ENCODE measurements at places on chromosomes 2 and 18.

DNA sequence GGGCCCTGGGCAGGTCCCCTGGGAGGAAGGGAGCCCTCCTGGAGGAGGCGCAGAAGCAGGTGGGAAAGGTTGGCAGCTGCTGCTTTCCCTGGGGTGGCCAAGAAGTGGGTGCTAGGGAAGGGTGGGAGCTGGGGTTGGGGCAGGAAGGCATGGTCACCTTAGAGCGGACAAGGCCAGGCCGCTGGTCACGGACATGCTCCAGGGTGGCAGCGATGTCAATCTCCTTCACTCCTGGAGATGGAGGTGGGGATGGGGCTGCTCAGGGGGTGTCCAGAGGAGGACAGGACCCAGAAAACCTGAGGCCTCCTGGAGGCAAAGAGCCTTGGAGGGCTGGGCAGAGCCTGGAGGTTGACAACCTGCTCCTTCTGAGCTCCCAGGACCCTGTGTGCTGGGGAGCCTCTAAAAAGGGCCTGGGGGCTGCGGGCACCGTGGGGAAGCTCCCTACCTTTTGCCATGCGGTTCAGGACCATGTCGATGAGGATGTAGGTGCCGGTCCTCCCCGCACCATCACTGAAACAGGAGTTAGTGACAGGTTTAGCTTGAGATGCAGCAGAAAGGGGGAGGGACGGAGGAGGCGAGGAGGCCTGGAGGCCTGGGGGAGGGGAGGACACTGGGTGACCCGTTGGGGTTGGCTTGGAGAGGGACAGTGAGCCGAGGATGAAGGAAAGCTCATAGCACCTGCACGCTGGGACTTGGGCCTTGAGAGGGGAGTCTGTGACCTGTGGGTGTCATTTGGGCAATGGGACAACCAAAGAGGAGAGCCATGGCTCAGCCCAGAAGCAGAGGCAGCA, 11.4 kb downstream of the DNAJB2 start:
- no peak for DNase-seq

GRCh38 chr2:121577381-121577780, 46.7 kb downstream of the RNU4ATAC start:
- DNase-seq = no peak

- DNase-seq = no peak
Measured at GRCh38 chr2:236979664-236980063, 106.0 kb upstream of the COPS8 start.

DNA sequence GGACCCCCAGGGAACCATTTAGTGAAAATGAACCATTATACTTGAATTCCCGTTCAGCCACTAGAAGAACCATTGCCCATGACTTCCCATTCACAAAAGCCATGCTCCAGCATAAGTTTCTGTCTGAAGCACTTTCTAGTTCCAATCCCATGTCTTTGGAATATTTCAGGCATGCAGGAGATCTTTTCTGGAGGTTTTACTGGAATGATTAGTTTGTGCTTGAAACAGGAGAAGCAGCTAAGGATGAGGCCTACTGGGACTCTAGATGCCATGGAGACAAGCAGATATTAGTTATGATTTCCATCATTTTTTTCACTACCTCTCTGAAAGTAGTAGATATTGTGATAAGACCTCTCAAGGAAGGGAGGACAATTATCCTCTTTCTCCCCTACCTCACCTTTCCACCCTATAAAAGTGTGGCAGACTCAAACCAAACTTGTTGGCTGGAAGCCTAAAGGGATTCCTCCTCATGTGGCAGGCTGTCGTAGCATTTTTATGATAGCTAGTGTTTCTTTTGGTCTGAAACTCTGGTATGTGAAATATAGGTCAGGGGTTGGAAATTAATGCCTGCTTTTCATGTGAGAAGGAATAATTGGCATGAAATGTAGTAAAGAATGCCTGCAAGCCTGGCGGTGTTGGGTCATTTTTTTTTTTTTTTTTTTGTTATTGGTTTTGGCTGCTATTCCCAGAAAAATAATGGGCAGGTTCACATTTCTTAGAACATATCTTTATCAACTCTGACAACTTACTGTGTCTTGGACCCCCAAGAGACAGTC, 29.3 kb upstream of the MMADHC start:
- peak; percentile 11 for DNase-seq

DNA sequence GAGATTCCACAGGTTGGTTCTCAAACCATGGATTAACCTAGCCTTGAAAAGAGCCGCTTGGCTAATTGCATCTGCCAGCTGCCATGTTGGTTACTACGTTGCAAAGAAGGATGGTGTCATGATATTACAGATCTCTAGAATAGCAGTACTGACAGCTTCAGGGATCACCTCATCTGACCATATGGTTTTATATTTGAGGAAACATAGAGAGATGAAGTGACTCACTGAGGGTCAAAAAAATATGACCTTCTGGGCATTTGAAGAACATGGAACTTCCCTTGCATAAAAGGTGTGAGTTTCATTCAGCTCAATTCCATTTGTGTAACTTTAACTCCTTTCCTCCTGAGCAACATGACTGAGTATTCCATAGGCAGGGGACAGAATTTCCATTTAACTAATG, 242.3 kb downstream of the SETBP1 start:
- DNase-seq = no peak

- DNase-seq = no peak
Measured at GRCh38 chr2:236644067-236644466, 74.4 kb downstream of the ACKR3 start.

GRCh38 chr2:179692043-179692442, 169.4 kb downstream of the ZNF385B start:
- no peak for DNase-seq

- no peak for DNase-seq
Measured at GRCh38 chr2:42290005-42290404, 71.0 kb downstream of the COX7A2L start.

- DNase-seq = no peak
Measured at GRCh38 chr18:55440988-55441387, 147.0 kb downstream of the TCF4 start.

- no peak for DNase-seq
Measured at GRCh38 chr2:128474962-128475361, 156.3 kb upstream of the HS6ST1 start.

GRCh38 chr18:46621871-46622270, 35.1 kb downstream of the LOXHD1 start:
- DNase-seq = no peak

GRCh38 chr2:224709301-224709700, 6.9 kb downstream of the CCDC195 start:
- no peak for DNase-seq

DNA sequence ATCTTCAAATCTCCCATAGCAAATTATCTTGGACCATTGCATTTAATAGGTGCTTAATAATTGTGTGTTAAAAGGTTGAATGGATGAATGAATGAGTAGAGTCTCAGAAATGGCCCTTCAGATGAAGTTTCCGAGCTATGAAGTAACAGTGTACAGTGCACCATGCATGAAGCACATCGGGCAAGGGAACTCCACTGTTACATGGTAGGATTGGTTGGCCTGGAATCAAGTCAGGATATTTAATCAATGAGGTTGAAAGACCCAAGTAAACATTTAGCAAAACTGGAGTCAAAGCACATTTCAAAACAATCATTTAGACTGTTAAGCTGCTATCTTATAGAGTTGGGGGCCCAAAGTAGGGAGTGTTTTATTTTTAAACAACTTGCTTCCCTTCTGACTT, 80.0 kb downstream of the APOB start:
- no peak for DNase-seq

GRCh38 chr18:48459465-48459864, 50.3 kb upstream of the ZBTB7C start:
- DNase-seq = no peak

DNA sequence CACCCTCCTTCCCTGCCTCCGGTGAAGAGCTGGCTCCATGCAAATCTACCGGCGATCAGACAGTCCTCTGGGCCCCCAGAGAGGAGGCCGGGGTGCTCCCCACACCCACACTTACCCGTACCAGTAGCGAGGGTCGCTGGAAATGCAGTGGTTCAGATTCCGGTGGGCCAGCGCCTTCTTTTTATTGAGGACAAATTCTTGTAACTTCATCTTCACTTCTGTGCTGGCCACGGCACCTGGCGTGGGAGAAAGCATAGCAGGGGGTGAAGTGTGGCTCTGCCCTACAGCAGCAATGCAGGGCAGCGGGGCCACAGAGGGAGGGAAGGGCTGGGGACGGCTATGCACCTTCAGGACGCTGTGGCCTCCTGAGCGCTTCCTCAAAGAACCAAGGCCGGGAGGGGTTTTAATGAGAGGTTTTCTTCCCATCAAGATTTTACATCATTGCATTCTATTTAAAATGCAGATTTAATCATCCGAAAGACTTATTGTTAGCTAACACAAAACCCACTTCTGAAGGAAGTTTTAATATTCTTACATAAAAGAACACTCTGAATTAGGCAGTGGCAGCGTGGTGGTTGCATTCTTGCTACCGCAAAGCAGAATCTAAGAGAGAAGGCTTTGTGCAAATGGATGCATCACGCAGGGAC, 237.0 kb downstream of the HDAC4 start:
- no peak for DNase-seq

DNA sequence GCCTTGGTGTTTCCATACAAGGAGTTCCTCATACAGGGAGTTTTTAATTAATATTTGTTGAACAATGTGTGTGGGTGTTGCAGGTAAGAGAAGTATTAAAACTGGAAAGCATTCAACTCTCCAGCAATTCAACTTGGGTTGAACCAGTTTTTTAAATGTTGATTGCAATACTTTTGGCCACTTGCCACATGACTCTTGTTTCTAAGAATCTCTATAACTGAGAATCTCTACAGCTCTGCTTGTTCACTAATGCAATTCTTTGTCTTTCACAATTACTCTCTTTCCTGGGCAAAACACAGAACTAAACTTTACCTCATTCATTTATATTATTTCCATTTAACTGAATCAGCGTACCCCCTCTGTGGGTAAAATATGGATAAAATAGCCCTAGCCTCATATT, 429.4 kb downstream of the ARHGAP15 start:
- no peak for DNase-seq

DNA sequence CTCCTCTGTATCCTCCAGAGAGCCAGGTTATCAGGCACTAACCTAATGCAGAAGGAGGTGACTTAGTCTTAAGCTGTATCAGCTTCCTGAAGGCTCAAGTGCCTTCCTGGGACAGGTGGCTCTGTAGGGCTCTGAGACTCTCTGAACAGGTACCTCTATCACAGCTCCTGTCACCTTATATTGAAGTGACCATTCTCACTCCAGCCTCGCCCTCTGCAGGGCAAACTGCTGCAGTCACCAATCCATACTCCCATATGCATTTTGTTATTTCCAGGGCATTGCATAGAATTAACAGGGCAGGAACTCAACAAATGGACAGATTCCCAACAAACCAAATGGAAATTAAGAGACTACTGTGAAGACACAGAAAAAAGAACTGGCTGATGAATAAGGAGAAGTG, 203.0 kb upstream of the REV1 start:
- no peak for DNase-seq

DNA sequence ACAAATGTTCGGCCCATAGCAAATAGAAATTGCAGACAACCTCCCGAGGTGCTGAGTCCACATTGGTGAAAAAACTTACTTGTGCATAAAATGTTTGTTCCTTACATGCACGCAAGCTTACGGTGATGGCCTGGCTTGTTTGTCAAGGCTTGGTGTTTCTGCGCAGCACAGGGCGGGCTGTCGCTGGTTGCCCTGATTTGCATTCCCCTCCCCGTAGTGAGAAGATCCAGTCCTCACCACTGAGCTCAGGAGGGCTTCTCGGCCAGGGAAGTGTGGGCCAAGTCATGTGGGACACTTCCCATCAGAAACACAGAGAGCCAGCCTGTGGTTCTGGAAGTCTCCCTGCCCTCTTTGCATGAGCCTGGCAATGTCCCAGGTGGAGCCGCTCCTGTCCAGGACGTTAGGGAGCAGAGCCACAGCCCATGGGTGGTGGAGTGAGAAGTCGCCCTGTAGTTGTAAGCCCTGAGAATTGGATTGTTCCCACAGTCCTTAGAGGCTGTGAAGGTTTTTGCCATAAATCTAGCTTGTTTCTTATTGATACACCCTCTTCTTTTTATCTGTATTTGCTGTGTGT, 152.7 kb downstream of the TWIST2 start:
- no peak for DNase-seq
